Eye (tissue), 1 donor: ENCODE measurements at places on chromosomes 4 and X.
A peak's percentile ranks its signal among the peaks of the same experiment; 100 is the strongest.

- DNase-seq, result no peak
Measured at GRCh38 chr4:6228158-6229067, 28.1 kb upstream of the JAKMIP1 start.

- no peak for DNase-seq
Measured at GRCh38 chrX:38087594-38087993, 81.2 kb downstream of the SYTL5 start.

GRCh38 chr4:109072595-109072994 is 229.9 kb downstream of the COL25A1 start:
- DNase-seq, result no peak

- no peak for DNase-seq
Measured at GRCh38 chr4:182700362-182701160, 216.6 kb downstream of the DCTD start.

DNA sequence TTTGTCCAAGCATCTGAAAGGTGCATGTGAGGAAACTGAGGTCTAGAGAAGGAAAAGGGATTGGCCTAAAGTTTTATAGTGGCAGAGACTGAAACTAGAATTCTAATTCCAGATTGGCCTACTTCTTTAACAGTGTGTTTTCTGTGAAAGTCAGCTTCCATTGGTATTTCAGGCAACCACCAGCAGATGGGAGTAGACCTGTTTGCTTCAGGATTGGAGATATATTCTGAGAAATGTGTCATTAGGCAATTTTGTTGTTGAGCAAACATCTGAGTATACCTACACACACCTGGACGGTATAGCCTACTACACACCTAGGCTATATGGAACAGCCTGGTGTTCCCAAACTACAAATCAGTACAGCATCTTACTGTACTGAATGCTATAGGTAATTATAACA is 207.3 kb upstream of the RADX start:
- no peak for DNase-seq

DNA sequence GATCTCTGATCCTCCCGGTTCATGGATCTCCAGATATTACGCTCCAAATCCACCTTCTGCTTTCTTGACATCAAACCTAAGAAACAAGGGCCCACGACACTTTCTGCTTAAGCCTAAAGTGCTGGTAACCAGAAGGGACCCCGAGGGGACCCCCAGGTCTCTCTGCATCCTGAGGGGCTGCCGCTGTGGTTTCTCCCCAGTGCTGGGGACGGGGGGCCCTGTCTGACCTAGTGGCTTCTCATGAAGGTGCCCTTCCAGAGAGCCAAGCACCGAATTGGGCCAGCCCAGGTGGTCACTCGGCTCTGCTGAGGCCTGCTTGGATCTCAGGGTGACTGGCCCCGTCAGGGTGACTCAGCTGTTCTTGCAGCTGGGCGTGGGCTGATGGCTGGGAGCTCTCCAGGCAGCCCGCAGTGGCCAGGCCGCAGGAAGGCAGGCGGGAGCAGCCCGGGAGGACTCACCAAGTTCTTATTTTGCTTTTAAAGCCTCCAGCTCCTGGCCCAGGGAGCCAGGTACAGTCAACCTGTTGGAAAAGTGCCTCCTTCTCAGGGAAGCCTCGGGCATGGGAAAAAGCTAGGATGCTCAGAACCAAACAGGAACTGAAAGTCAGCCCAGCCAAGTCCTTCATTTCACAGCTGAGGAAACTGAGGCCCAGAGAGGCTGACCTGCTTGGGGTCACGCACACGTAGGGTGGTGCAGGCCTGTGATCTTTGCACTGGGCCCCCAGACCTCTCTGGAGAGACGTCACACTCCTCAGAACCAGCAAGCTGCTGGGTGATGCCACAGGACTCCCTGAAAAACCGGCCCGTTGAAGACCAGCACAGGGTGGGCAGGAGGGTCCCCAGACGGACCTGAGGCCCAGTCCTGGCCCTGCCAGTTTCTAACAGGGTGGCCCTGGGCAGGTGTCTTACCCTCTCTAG is 16.7 kb downstream of the BLOC1S4 start:
- DNase-seq, result no peak

DNA sequence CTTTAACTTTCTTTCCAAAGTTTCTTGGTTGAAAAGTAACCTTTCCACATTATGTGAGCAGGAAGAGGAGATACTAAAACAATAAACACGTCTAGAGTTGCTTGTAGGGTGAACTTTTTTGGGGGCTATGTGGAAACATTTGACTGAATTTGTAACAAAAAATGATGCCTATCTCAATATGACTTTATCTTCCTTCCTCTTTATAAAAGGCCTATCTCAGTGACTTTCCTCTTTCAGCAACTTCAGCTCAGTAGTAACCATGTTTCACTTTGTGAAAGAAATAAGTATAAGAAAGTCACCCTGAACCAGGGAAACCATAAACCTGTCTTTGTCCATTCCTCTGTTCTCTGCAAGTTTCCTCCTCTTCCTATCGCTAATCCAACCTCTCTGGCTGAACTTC is 124.7 kb upstream of the TMEM164 start:
- DNase-seq, result no peak

GRCh38 chr4:22029803-22030202 is 81.2 kb upstream of the KCNIP4 start:
- DNase-seq, result no peak

GRCh38 chrX:3378156-3378555 is 31.7 kb upstream of the MXRA5 start:
- peak; percentile 16 for DNase-seq

GRCh38 chr4:86376850-86377249 is 17.0 kb upstream of the MAPK10 start:
- DNase-seq, result peak; percentile 57

GRCh38 chr4:27861381-27861787 is 1000.7 kb downstream of the STIM2 start:
- peak; percentile 25 for DNase-seq

- no peak for DNase-seq
Measured at GRCh38 chr4:48042979-48043461, 26.4 kb downstream of the NIPAL1 start.

GRCh38 chr4:150123087-150123486 is 44.8 kb downstream of the DCLK2 start:
- DNase-seq, result no peak

DNA sequence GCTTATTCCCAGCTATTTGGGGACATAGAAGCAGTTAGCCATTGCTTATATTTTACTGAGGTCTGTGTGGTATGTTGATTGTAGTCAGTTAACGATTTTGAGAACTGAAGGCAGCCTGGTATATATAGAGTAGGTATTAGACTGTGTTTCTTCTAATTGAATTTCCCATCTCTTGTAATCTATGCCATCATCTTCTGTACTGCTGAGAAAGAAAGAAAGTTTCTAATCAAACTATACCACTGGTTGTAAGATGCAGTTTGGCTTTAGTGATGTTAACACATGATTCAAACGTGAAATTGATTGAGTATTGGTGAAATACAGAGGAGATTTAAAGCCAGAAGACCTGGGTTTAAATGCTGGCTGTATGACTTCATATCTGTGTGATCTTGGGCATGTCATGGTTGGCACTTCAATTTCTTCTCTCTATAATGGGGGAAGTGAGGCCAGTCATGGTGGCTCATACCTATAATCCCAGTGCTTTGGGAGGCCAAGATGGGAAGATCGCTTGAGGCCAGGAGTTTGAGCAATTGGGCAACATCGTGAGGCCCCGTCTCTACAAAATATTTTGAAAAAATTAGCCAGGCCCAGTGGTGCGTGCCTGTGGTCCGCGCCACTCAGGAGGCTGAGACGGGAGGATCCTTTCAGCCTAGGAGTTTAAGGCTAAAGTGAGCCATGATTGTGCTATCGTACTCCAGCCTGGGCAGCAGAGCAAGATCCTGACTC is 11.6 kb downstream of the HTT start:
- no peak for DNase-seq

- peak; percentile 67 for DNase-seq
Measured at GRCh38 chrX:14039344-14039743, 9.7 kb upstream of the GEMIN8 start.
